NCI-H2081 treated with DMSO at 0.1 percent for 48 hours (cell line): ENCODE measurements at places on chromosomes 12 and 14.

DNA sequence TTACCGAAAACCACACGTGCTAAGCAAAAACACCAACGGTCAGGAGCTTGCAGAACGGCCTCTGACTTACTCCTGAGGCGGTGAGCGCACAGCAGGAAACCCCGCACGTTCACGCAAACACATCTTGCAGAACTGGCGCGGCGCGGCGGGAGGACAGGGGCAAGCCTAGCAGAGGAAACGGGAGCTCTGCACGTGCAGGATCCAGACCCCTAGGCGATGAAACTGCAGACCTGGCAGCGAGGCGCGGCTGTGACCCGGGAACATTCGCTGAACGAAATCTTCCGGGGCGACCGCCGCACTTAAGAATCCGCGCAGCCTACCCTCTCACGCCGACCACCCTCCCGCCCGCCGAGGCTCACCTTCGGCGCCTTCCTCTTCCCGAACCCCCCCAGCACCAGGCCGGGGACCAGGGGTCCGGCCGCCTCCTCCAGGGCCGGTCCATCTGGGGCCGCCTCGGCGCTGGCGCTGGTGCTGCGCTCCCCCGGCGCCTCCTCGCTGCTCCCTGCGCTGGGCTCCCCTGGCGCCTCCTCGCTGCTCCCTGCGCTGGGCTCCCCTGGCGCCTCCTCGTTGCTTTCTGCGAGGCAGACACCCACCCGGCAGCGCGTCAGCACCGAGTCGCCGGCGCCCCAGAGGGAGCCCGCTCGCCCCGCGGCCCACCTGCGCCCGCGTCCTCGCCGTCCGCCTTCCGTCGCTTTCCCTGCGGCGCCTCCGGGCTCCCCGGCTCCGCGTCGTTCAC lies 615 bp downstream of the DDX51 start:
- DNase-seq: no peak

DNA sequence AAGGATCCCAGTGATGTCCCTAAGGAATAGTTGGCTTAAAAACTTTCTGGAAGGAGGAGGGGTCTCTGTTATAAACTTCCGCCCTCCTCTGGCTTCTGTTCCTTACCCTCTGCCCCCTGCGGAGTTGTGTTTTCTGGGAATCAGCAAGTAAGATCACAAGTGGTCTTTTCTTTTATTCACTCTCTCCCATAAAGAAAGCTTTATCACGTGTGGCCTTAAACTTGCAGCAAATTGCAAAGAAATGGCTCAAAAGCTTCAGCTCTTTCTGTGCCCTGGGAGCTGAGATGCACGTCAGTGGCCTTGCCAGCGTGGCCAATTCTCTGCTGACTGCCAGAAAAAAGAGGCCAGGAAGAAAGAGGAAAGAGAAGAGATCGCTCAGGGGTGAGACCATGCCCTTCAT lies at the start of gene SLCO1C1:
TSS of gene SLCO1C1 (plus strand) at position 101 of the 400 bp plus-strand sequence. CDS start 4,245 bp downstream, outside the sequence.
- DNase-seq: no peak

GRCh38 chr14:67491285-67491684 lies 2.8 kb upstream of the TMEM229B start:
- DNase-seq: no peak

DNA sequence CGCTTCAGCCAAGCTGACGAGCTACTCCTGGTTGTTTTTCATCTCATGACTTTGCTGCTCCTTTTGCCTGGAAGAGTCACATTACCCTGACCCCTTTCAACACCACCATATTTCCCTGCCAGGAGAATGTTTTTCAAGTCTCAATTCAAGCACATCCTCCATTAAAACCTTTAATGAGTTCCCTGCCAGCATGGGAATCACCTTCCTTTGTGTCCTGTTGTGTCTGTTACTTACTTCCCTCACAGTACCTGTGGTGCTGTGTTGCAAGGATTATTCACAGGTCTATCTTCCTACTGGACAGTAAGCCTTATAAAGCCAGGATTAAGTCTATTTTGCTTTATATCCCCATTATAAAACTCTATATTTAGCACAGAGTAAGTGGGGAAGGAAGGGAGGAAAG lies 13.6 kb upstream of the SLC35F4 start:
- no peak for DNase-seq

DNA sequence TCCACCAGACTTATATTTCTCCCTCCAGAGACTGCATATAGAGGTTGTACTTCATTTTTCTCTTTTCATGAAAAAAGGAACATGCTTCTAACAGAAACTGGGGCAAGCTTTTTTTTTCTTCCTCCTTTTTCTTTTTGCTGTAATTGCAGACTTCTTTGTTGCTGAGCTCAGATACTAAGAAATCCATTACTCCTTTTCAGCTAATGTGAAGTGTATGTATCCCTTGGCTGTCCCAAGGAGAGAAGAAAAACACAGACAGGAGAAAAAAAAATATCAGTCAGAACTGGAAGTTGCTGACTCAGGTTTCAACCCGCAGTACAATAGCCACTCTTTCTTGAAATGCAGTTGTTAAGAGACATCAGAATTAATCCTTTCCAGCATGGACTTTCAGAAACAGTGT lies 1248.4 kb downstream of the LRFN5 start:
- DNase-seq: no peak

- no peak for DNase-seq
Measured at GRCh38 chr12:132109741-132110140, 34.4 kb downstream of the DDX51 start.

DNA sequence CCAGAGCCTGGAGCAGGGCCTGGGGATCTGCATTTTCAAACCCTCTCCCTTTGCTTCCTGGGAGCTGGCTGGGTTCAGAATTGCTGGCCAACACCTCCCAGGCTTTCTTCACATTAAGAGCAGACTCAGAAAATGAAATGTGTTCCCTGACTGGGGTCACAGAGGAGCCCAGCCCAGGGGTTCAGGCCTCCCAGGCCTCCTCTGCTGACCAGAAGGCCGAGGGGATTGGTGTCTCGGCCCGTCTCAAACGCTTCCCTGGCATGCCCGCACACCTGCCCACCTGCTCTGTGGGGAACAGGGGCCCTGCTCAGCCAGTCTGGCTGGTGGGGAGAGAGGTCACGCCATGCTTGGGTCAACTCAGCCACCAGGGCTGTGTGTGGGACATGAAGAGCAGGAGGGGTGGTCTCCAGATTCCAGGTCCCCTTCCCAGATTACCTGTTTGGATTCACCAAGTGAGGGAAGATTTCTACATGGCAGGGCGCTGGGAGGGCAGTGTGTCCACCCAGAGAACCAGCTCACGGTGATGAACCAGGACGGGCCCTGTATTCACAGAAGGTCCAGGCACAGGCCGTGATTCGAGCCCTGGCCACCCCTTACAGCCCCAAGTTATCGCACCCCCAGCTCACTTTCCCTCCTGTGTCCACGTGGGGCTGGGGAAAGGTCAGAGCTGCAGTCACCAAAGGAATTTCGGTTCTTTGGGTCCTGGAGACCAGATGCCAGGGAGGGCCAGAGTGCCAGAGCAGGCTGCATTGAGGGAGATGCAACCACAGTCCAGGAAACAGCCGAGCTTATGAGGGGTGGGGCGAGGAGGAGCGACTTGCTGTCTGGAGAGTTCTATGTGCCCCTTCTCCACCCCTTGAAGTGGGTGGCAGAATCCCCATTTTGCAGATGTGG lies 55.2 kb upstream of the RIN3 start:
- DNase-seq: no peak

- no peak for DNase-seq
Measured at GRCh38 chr12:1297206-1297605, 297.2 kb downstream of the FBXL14 start.

- DNase-seq: no peak
Measured at GRCh38 chr12:74689929-74690328, 152.3 kb downstream of the ATXN7L3B start.

DNA sequence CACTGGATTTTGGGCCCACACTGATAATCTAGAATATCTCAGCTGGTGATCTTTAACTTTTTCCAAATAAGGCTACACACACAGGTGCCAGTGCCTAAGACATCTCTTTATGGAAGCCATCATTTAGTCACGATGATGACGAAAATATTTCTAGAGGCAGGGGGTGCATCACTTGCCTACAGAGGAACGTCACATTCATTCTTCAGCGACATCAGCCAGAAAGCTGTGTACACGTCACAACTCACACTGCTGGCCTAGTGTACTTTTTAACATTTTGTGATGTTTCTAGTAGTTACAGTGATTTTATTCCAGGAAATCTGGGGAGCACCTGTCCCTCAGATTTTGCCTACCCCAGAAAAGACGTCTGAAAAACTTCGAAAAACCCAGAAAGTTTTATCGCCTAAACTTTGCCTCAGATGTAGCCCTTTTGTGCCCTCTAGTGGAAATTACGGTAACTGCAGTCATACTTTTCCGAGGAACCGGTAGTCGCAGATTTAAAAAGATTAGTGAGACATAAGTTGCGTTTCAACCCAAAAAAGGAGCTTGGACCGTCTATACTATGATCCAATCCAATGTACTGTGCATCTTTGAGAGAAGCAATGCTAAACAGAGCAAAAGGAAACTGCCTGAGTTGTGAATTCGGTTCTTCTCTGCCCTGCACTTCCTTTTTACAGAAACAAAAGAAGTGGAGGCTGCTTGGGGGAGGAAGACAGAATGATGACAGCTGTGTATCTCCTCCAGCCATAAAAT lies 64.3 kb upstream of the STON2 start:
- DNase-seq: no peak

DNA sequence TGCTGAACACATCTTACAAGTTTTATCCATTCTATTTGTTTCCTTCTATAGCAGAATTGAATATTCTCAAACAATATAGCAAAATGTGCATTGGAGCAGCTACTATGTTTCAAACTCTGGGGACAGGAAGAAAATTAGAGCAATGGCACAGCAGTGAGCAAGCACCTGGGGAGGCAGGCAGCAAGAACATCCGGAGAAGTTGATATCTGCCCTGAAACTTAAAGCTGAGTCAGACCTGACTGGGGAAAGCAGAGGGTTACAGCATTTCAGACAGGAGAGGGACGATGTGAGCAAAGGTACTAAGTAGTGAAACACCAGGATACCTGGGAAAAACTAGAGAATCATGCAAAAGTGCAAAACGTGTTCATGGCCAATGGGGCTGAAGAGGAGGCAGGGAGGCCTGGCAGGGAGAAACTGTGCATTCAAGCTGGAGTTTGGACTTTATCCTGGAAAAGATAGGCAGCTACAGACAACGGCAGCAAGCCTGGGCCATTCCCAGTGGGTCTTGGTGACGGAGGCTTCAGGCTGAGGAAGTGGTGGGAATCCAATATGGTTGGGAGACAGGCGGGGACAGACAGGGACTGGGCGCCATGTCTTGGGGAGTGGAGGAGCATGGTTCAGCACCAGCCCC lies 118.0 kb upstream of the CDKN3 start:
- DNase-seq: no peak

DNA sequence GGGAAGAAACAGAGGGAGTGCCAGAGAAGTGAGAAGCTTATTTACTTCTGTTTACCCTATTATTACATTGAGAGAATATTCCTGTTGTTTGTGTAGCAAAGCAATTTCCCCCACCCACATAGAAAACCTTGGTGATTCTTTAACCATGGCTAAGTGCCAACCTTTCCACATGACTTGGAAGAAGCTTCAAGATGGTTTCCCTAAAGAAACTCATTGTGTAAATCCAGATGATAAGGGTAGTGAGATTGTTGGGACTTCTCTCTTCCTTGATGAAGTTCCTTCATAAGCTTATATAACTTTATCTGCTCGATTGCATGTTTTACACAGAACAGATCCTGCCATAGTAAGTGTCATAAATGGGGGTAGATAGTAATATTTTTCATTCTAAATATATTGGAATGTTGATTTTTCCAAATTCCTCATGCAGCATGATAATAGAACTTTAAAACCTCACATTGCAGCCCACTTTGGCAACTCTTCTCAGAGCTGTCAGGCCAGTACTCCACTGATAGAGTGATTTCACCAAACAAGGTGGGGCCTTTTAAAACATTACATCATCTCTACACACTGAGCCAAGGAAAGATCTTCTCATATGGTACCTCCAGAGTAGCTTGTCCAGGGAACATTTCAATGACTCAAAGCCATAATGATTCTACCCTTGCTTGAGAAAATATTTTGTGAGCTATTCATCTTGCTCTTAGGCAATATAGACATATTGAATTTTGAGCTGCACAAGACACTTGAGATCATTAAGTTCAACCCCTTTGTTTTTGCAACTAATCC lies 47.8 kb upstream of the KIF21A start:
- DNase-seq: no peak

DNA sequence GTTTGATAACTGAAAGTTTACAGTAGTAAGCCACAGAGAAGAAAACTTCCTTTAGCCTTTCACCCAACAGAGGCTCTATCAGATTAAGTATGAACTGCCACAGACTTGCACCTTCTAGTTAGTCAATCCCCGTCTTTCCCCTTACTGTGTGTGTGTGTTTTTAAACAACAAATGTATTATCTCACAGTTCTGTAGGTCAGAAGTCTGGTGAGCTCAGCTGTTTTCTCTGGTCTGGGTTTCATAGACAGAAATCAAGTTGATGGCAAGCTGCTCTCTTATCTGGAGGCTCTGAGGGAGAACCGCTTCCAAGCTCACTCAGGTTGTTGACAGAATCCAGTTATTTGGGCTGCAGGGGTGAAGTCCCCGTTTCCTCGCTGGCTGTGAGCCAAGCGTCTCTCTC lies 320.5 kb downstream of the PRKD1 start:
- DNase-seq: no peak

GRCh38 chr14:77467801-77468200 lies 9.9 kb downstream of the AHSA1 start:
- DNase-seq: no peak

DNA sequence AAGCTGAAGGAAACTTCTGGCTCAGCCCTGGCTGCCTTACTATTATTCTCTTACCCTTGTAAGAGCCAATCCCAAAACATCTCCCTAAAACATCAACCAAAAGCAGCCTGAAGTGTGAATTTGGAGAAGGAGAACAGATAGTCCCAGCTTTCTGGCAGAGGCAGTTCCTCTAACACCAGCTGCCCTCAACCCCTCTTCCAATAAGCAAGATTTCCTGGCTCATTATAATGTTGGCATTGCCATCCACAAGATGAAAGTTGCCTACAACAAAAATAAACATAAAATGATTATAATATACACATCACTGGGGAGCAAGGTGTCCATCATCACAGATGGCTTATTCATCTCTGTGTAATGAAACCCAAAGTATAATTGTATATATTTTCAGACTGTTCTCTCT lies 352.5 kb upstream of the CCDC196 start:
- DNase-seq: no peak

DNA sequence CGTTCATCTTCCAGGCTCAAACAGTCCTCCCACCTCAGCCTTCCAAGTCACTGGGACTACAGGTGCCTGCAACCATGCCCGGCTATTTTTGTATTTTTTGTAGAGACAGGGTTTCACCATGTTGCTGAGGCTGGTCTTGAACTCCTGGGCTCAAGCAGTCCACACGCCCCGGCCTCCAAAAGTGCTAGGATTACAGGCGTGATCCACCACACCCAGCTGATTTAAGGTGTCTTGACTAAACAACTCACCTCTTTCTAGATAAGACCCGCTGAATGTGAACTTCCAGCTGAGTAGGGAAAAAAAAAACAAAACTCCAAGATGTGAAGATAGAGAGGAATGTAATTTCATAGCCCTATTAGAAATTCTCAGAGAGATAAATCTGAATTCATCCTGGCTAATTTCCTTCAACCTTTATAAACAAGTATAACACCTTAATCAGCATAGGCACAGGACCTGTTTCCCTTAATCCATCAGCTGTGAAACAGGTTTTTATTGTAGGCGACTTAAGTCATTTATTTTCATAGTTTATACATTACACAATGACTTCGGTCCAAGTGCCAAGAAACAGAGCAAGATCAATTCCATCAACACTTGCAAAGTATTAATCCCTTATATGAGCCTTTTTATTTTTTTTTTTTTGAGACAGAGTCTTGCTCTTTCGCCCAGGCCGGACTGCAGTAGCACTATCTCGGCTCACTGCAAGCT lies 51.5 kb downstream of the HCAR2 start:
- DNase-seq: no peak
